Natural killer cell treated with Interleukin-12 subunit alpha and Interleukin-12 subunit beta and Interleukin-15 and Interleukin-18, amount 100 ng/mL, for 72 hours (primary cell): ENCODE measurements at places on chromosomes 12 and 14.
A peak's percentile ranks its signal among the peaks of the same experiment; 100 is the strongest.

DNA sequence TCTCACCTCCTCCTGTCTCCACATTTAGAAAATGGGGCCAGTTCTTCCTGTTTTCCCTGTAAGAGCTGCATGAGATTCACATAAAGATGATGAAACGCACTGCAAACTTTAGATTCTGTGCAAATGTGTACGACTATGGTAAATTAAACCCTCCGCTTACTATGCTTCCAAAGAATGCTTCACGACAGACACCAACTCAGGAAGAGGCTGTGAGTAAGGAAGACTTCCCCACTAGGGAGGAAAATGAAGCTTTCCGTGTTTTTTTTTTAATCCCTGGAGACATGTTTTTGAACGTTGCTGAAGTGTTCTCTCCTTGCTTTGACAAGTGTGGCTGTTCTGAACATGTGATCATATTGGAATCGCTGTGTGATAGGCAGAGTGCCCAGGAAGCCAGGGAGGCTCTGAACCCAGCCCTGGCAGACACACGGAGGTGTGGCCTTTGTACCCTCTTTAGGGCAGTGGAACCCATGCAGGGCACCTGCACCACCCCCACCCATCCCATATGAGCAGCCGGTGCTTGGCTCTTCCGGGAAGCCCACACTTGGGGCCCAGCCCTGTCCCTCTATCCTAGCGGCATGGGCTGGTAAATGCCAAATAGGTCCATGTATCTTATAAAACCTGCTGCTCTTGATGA, 7.5 kb upstream of the SYNE3 start:
- no peak for DNase-seq

DNA sequence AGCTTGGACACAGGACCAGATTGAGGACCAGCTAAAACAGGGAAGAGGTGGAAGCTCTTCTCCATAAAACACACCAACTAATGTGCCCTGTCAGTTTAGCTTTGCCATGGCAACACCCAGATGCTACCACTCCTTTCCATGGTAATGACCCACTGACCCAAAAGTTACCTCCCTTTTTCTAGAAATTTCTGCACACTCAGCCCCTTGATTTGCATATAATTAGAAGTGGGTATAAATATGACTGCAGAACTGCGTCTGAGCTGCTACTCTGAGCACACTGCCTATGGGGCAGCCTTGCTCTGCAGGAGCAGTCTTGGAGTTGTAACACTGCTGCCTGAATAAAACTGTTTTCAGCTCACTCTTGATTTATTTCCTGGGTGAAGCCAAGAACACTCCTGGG, 3.2 kb upstream of the TDG start:
- no peak for DNase-seq

- DNase-seq: peak; percentile 70
These were observed 857 bp downstream of the ETNK1 start for GRCh38 chr12:22625762-22626294.

GRCh38 chr14:71300566-71301330, 393.5 kb downstream of the PCNX1 start:
- DNase-seq: no peak

DNA sequence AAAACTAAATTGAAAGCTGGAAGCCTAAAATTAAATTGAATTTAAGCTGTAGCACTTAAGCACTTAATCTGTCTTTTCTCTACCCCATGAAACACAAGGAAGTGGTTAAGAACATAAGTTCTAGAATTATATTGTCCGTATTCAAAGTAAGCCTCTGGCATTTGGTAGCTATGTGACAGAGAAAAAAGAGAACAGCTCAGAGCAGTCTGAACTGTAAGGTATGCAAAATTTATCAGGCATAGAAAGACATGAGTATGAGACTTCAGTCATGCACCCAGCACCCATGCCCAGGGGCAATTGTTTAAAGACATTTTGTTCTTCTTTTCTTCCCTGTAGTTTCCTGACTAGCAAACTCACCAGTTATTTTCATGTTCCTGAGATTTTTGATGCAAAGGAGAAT, 116.7 kb downstream of the KCNMB4 start:
- DNase-seq: no peak

DNA sequence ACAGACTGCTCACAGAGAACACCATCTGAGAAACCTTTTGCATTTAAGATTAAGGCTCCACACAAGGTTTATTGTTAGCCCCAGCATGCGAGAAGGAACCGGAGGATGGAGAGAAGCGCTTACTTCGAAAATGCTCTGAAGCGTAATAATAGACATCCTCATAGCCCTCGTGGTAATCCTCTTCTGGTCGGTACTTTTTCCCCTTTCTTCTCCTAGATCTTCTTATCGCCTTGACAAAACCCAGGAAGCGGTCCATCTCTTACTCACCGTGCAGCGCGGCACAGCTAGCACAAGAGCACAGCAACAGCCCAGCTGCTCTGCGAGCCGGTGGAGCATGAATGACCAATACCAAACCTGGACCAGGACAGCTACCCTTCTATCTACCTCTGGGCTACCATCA, 125.1 kb upstream of the GRIP1 start:
- no peak for DNase-seq

DNA sequence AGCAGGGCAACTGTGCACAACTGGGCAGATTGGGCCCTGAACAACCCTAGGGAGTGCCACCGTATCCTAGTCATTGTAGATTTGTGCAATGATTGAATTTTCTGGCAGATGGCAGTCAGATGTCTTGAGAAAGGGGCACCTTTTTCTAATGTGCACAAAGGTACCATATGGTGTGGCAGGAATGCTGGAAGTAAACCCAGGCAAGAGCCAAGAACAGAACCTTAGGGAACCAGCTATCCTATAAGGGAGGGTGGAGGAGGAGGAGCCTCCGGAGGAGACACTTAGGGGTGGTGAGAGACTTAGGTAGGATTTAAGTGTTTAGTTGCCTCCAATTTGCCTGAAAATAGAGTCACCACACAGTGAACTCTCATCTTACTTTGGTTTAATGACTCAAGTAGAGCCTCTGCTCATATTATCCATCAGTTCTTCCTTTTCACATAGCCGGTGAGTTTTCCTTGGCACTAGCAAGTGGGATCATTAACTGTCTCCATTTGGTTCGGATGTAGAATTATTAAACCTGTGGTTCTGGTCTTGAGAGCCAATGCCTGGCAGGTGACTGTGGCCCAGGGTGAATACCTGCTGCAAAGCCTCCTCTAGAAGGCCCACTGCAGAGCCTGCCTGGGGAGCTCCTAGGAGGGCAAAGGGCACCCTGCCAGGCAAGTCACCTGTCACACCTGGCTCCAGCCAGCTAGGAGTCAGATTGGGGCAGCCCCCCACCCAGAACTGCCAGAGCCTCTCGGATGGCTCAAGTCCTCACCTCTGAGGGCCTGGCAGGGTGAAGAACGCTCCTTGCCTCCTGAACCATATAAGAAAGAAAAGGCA, 184.4 kb upstream of the HIF1A start:
- no peak for DNase-seq
